Spleen (tissue), 13 donors: ENCODE measurements at places on chromosomes 16 and 17. TPM values are rescaled to one million over a fixed set of nuclear protein-coding genes. Genes with fewer than 3 reads are reported as not detected.

GRCh38 chr16:22321340-22322001, 24.3 kb downstream of the POLR3E start:
- no peak overlapping the region for H3K4me3 ChIP-seq
- no peaks in the 10 kb centered on the region for H3K27me3 ChIP-seq
- peaks cover 92% of the 10 kb centered on the region for H3K36me3 ChIP-seq
- no peak overlapping the region for H3K27ac ChIP-seq
- H3K4me1 ChIP-seq = no peaks in the 10 kb centered on the region
- DNase-seq = peak; percentile 89

- H3K4me1 ChIP-seq = no peaks in the 10 kb centered on the region
- H3K4me3 ChIP-seq = no peak overlapping the region
- DNase-seq = no peak
- no peak overlapping the region for H3K27ac ChIP-seq
- H3K27me3 ChIP-seq = no peaks in the 10 kb centered on the region
Observed at GRCh38 chr16:66670691-66671388, 25.7 kb downstream of the CMTM4 start.

DNA sequence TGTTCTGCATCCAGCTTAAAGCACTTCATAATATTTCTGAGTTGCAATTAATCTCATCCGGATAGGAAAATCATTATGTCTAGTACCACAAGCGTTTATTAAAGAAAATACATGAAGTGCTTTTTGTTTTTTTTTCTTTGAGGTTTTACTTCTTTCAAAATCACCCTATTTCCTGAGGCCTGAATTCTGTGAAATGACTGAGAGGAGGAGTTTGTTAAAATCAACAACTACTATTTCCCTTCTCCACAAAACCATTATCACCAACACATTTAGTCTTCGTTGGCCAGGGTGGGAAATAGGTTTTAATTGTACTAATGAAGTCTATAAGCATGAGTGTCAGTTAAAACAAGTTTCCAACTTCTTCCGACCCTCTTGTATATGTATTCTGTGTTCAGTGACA, 50.7 kb upstream of the ADCY7 start:
- H3K36me3 ChIP-seq = peaks cover 26% of the 10 kb centered on the region
- no peaks in the 10 kb centered on the region for H3K27me3 ChIP-seq
- H3K4me1 ChIP-seq = no peaks in the 10 kb centered on the region
- H3K4me3 ChIP-seq = no peak overlapping the region
- no peak overlapping the region for H3K27ac ChIP-seq
- no peak for DNase-seq

- no peaks in the 10 kb centered on the region for H3K36me3 ChIP-seq
- no peak for DNase-seq
- H3K4me3 ChIP-seq = no peak overlapping the region
- no peak overlapping the region for H3K27ac ChIP-seq
- peaks cover 38% of the 10 kb centered on the region for H3K4me1 ChIP-seq
- no peaks in the 10 kb centered on the region for H3K27me3 ChIP-seq
Observed at GRCh38 chr17:8938933-8939332, 26.6 kb downstream of the PIK3R5 start.

DNA sequence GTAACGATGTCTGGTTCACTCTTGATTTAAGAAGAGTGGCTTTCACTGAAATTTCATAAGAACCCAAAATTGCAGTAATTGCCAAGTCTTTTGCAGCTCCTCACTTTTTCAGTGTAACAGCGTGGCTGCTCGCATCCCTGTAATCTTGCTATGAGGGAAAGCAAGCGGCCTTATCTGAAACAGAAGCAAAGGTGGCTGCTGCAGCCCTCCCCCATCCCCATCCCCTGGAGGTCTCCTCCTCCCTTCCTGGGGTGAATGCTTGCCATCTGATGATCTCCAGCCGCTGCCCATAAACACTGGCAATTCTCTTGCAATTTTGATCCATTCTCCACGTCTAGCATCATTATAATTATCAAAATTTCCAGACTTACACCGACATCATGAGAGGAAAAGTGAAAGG, 182.5 kb upstream of the ASIC2 start:
- DNase-seq = no peak
- H3K4me3 ChIP-seq = no peak overlapping the region
- no peaks in the 10 kb centered on the region for H3K36me3 ChIP-seq

DNA sequence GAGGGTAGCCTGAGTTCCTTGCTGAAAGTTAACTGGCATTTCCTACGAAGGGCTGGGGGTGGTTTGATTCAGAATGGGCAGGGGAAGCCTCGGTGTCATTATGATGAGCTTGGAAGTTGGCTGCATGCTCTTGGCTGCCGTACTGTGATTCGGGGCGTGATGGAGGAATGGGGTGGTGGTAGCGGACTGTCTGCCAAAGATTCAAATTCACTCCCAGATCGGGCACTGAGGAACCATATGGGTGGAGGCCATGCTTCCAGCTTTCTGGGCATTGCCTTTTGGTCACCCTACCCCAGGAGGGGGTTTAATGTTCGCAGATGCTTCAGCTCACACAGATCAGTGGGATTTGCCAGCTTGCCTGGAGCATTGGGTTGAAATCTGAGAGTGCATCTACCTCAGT, 492.8 kb upstream of the EEF2KMT start:
- H3K4me3 ChIP-seq = no peak overlapping the region
- no peak overlapping the region for H3K27ac ChIP-seq
- no peaks in the 10 kb centered on the region for H3K27me3 ChIP-seq
- no peaks in the 10 kb centered on the region for H3K36me3 ChIP-seq
- no peaks in the 10 kb centered on the region for H3K4me1 ChIP-seq
- DNase-seq = no peak

DNA sequence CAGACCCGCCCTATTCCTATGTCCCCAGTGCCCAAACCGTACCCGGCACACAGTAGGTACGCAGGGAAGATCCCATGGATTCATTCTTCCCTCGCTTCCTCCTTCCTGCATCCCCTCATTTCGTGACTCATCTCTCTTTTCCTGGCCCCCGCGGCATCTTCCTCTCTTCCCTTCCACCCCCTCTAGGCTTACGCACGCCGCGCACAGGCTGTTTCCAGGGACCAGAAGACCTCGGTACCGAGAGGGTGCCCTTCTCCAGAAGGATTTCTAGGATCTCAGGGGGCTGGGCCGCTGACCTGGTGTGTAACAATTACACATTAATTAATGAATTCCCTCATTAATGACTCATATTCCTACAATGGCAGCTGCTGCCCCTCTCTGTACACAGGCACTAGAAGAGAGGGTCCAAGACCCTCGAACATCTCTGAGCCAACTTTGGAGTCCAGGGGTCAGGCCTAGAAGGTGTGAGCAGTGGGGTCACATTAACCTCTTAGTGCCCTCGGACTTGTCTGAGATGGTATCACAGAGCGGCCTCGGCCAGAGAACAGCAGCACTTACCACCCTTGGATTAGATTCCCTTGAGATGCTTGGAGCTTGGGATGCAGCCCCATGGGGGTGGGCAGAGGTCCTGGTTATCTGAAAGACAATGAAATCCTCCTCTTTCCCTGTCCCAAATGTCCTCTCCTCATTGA, 16.8 kb upstream of the PLLP start:
- no peaks in the 10 kb centered on the region for H3K36me3 ChIP-seq
- H3K4me3 ChIP-seq = no peak overlapping the region
- DNase-seq = peak; percentile 82
- peak overlapping the region; percentile 47 for H3K27ac ChIP-seq
- H3K27me3 ChIP-seq = no peaks in the 10 kb centered on the region

Gene NPIPA3
- polyA plus RNA-seq = 2.7 TPM

Gene BAHCC1
- 10.2 TPM for polyA plus RNA-seq

Gene ANKRD40CL
- not detected for polyA plus RNA-seq

Gene KRTAP2-2
- not detected for polyA plus RNA-seq

Gene GABARAPL2
- 86.6 TPM for polyA plus RNA-seq

Gene RUNDC3A
- polyA plus RNA-seq = 0.48 TPM
